ENCODE measurements at places on chromosomes 6 and 20. TPM values are rescaled to one million over a fixed set of nuclear protein-coding genes. Genes with fewer than 3 reads are reported as not detected.

The E2F1 gene
- polyA plus RNA-seq: 5.1 TPM

The BTN1A1 gene
- polyA plus RNA-seq: not detected

The DDAH2 gene
- 43.2 TPM for polyA plus RNA-seq

The C2 gene
- polyA plus RNA-seq: 0.74 TPM

The CTCFL gene
- not detected for polyA plus RNA-seq

The FOXS1 gene
- not detected for polyA plus RNA-seq

The EEF1A2 gene
- polyA plus RNA-seq: 8.3 TPM

The DEFB112 gene
- polyA plus RNA-seq: not detected

The PFDN6 gene
- polyA plus RNA-seq: 49.0 TPM

The HRH3 gene
- polyA plus RNA-seq: not detected

The ETV7 gene
- polyA plus RNA-seq: 1.8 TPM

The FGD2 gene
- polyA plus RNA-seq: not detected

The PLCB1 gene
- 13.5 TPM for polyA plus RNA-seq

The VWA7 gene
- 0.16 TPM for polyA plus RNA-seq

The HCRTR2 gene
- polyA plus RNA-seq: not detected

The SDCBP2 gene
- polyA plus RNA-seq: 6.2 TPM

The MICB gene
- polyA plus RNA-seq: 21.9 TPM

The TRAPPC3L gene
- 0.17 TPM for polyA plus RNA-seq

The COL20A1 gene
- polyA plus RNA-seq: not detected

The NMBR gene
- polyA plus RNA-seq: 0.07 TPM

The SLCO4A1 gene
- 0.15 TPM for polyA plus RNA-seq

The GSTA4 gene
- polyA plus RNA-seq: 35.1 TPM

The PGC gene
- not detected for polyA plus RNA-seq

The DDO gene
- 0.20 TPM for polyA plus RNA-seq

Data from BJ (cell line).